ENCODE measurements at places on chromosomes 4 and X.

DNA sequence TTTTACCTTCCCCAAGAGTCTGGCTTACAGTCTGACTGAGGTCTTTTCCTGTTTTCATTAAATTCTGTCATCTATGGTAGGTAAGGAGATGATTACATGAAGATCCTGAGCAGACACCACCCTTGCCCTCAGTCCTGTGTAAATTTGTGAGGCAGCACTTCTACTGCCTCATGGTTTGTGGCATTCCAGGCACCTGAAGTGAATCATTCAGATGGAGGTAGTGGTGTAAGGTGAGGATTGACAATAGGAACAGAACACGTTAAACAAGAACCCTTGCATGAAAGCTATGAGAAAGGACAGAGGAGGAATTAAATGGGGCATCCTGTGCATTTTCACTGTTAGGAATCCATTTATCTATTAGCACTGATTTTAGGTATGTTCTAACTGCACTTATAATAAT is 618.6 kb downstream of the TLL1 start:
- DNase-seq, result no peak

- no peak for DNase-seq
Measured at GRCh38 chrX:133437356-133437755, 22.1 kb upstream of the GPC4 start.

GRCh38 chr4:183588169-183588675 is 70.8 kb downstream of the RWDD4 start:
- DNase-seq, result no peak

DNA sequence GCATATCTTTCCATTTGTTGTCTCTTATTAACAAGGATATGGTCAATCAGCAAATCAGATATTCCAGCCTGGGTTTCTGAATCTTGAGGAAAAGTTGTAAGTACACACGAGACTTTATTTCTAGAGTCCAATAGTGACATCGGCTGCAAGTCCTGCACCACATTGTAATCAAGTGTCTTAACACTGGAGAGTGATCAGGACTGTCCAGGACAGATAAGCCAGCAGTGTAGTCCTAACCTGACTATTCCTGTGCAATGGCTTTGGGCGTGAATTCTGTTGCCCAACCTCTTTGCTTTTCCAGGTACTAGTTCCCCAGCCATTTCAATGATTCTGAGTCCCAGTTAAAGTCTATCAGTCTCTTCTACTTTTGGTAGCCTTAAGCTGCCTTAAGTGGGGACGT is 395.0 kb downstream of the PCDH10 start:
- DNase-seq, result no peak

- no peak for DNase-seq
Measured at GRCh38 chr4:1400831-1401408, 5.3 kb downstream of the NKX1-1 start.

DNA sequence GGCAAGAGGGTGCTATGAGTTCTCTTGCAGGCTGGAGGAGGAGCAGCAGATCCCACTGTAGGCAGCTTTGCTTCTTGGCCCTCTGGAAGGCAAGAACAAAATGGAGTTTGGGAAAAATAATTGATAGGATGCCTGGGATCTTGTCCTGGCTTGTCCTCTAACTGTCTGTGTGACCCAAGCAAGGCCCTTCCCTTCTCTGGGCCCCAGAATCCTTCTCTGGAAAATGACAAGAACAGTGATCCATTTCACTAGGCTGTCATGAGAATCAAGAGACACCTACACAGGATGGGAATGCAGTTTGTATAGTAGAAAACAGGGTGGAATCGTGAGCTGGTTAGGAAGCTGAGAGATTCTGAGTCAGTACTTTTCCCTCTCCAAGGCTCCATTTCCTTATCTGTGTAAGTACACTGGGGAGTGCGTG is 133.3 kb downstream of the PJA1 start:
- DNase-seq, result no peak

DNA sequence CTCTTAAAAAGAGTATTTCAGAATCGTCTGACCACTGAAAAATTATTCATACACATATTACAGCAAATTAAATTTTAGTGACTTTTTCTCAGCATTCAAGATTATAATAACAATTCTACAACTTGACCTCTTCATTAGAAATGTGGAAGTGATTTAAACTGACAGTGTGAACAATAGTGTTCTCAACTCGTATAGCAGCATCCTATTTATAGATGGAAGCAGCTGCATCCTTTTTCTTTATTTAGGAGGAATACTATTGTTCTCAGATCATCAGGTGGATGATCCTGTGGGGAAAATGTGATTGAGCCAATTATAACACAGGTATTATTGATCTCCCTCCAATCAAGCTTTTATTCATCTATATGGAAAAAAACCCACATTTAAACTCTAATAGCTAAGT is 56.7 kb downstream of the RAPGEF2 start:
- no peak for DNase-seq

DNA sequence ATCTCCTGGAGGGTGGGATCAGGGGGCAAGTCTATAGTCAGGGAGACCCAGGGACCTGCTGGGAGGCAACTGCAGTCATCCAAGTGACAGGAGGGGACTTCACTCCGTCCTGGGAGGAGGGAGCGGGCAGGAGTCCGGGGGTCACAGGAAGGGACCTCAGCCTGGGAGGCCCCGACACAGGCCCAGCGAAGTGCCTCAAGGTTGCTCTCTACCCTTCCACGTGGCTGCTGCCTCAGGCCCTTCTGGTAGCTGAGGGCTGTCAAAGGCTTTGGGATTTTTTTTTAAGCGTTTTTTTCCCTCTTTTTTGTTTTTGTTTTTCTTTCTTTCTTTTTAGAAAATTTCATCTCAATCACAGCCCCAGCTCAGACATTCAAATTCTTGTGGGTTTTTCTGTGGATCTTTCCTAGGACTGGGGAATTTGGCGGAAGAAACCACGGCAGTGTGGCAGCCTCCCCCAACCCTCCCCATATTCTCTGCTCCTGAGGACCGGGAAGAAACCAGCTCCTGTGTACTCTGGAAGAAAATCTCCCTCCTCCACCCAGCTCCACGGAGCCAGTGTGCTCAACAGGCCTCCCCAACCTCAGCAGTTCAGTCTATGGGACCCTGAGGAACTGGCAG is 1.4 kb upstream of the HAUS7 start:
- DNase-seq, result no peak

DNA sequence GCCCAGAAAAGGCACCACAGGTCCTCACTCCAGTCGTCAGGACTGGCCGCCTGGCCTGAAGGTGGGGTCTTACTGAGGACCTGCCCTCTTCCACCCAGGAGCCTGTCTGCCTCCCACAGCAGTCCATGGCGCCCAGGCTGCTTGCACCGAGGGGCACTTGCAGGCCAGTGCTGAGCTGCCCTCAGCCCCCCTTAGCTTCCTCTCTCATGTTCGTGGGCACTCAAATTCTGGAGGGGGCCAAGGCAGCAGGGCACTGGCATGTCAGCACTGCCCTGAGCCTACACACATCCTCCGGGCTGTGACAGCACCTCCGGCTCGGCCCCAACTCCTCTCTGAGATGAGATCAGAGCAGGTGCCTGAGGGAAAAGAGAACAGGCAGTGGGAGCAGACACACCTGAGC is 27.2 kb upstream of the ZBTB33 start:
- no peak for DNase-seq

DNA sequence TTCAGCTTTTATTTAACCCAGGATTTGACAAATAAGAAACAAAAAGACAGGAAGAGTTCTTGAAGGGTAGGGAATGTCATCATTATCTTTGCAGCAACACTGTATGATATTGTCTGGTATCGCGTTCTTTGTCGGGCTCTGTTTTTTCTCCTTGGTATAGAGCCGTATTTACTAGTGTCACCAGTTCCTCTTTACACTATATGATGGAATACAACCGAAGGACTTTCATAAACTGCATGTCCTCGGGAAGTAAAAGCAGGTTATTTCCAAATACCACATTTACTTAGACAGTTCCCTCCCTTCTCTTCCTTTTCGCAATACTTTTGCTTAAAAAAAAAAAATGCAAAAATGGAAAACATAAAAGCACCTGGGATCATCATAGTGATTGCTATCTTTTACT is 96.6 kb upstream of the IL13RA1 start:
- no peak for DNase-seq

GRCh38 chr4:72473434-72473900 is 95.6 kb downstream of the ADAMTS3 start:
- no peak for DNase-seq

DNA sequence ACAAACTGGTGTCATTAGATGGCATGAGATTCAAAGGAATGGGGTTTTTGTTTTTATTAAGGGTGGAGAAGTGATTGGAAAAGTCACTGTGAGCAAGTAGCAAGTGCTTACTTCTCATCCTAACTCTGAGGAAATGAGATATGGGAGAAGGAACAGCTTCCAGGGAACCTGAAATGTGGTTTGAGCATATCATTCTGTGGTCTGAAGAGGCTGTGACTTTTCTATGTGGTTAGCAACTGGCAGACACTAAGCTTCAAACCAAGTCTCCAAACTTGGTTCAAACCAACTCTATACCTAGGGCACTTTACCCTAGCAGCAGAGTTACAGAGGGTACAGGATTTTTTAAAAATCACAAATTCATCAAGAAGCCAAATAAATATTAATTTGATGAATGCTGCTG is 58.2 kb downstream of the DCLK2 start:
- no peak for DNase-seq

GRCh38 chr4:147815741-147816140 is 83.9 kb downstream of the ARHGAP10 start:
- DNase-seq, result no peak

DNA sequence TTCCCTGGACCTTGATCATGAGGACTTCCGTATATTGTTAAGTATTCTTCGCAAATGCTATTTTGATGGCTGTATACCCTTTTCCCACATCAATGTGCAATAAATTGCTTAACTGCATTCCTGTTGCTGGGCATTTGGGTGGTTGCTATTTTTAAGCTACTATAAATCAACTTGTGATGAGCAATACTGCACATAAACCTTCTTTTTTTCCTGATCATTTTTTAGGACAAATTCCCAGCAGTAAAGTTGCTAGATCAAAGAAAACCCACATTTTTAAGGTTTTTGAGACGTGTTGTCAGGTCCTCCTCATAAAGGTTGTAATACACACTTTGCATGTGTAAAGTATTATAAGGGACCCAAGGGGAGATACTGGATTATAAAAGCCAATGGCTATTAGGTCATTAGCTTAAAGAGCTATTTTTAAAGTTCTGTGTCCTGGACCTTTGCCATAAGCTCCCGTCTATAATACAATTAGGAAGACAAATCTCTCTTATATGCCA is 35.6 kb downstream of the LIMCH1 start:
- DNase-seq, result no peak

GRCh38 chr4:152634110-152634760 is 45.6 kb downstream of the TMEM154 start:
- DNase-seq, result no peak

GRCh38 chr4:64799751-64800150 is 390.5 kb upstream of the TECRL start:
- no peak for DNase-seq

GRCh38 chr4:110503270-110504083 is 27.5 kb downstream of the ENPEP start:
- no peak for DNase-seq

DNA sequence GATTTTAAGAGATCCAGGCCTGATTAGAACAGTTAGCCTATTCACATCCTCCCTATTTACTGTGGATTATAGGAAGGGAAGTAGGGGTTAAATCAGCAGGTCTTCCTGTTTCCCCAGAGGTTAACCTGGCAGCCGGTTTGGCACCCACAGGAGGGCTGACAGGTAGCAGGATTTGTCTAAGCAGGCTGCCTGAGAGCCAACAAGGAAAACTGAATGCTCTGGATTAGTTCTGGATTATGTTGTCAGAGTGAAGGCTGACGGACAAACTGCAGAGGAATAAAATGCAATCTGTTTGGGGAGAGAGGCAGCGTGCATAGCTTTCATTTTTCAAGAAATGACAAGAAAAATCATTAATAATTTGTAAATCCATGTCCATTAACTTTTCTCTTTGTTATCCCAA is 397.1 kb upstream of the FAM241A start:
- DNase-seq, result no peak

DNA sequence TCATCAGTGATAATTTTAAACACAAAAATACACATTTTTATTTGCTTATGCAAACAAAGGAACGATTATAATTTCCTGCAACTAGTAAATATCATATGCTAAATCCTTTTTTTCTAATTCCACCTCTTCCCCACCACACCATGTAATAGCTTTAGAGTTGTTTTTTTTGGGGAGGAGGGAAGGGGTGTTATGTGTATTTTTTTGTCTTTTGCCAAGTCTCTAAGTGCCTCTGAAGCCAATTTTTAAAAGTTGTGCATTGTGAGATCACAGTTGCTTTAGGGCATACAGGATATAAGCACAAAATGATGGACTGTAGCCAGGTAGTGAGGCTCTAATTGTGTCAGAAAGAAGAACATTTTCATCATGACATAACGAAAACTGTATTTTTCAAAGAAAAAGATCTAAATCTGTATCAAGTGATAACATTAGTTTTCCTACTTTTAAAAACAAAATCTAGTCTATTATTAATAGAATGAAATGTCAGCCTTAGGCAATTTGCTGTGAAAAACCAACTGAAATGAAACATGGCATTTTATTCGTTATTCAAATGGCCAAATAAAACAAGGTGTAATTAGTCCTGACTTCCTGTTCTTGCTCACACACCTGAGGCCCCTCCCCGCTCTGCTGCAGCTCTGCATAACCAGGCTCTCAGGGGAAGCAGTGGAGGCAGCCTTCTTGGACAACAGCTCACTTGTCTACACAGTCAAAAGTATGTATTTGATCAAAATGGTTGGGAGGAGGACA is 157.4 kb downstream of the PALLD start:
- no peak for DNase-seq

GRCh38 chr4:76589402-76589801 is 154.4 kb downstream of the SHROOM3 start:
- no peak for DNase-seq

GRCh38 chr4:77710059-77710458 is 104.4 kb downstream of the CXCL13 start:
- DNase-seq, result no peak

DNA sequence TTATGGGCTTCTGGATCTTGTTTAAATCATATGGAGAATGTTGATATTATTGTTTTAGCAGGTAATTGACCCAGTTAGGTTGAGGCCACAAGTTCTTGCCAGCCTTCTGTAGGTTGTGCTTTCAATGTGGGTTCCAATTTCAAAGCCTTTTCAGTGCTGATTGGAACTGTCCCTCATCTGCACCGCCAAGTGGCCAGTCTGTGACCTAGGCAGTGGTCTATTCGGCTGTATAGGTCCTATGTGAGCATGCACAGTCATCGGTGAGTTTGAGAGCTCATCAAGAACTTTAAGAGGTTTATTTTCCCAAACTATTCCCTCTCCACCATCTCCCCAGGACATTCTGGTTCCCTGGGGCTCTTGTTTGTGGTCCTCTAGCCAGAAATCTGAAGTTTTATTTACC is 35.7 kb downstream of the DDX53 start:
- no peak for DNase-seq

DNA sequence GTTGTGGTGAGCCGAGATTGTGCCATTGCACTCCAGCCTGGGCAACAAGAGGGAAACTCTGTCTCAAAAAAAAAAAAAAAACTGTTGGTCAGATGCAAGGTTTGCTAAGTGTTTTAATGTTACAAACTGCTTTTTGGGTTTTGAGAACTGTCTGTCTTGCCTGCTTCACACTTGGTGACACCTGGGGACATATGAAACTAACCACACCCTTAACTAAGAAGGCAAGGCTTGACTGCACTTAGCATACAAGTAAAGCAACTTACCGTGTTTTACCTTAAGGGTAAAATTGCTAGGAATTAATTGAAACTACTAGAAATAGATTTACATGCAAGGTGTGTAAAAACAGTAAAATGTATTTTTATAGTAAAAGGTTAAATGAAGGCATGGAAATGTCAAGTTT is 180.4 kb downstream of the OR13H1 start:
- DNase-seq, result no peak

GRCh38 chr4:68750555-68750954 is 65.2 kb upstream of the UGT2B10 start:
- DNase-seq, result no peak

GRCh38 chr4:26384380-26385057 is 63.7 kb downstream of the RBPJ start:
- no peak for DNase-seq
